ENCODE measurements at places on chromosomes 7 and 10.

DNA sequence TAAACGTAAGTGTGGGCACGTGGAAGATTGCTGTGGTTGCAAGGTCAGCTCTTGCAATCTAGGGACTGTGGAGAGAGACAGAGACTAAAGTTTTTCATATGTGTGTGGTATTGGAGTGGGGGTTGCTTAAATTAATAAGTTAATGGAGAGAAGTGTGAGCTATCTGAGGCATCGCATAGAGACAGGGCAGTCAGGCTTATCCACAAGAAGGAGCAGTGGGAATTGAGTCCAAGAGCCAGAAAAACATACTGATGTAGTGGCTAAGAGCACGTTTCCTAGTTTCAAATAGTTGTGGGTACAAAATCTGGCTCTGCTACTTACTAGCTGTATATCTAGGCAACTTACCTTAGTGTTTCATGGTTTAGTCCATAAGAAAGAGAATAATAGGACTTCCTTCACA lies 65.8 kb downstream of the SORCS3 start:
- DNase-seq = no peak

GRCh38 chr7:131897790-131898165 lies 341.4 kb upstream of the PODXL start:
- no peak for DNase-seq

DNA sequence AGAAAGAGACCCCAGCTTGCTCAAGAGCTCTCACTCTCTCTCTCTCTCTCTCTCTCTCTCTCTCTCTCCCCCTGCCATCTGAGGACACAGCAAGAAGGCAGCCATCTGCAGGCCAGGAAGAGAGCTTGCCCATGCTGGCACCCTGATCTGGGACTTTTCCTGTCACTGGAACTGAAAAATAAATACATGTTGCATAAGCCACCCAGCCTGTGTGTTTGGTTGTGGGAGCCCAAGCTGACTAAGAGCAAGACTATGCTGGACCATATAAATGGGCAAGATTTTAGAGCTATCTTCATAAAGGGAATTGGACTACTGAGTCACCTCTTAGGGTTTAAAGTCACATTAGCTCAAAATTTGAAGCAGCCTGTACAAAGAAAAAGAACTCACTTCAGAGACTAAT lies 98.6 kb downstream of the SLC16A9 start:
- DNase-seq = no peak

- no peak for DNase-seq
Observed at GRCh38 chr7:155994279-155994811, 182.1 kb upstream of the SHH start.

DNA sequence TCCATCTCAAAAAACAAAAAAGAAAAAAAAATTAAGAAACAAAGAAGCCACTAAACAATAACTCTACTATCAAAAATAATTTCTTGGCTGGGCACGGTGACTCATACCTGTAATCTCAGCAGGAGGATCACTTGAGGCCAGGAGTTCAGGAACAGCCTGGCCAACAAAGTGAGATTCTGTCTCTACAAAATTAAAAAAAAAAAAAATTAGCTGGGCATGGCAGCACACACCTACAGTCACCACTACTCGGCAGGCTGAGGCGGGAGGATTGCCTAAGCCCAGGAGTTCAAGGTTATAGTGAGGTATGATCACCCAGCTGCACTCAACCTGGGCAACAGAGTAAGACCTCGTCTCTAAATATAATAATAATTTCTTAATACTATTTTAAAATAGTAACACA lies 69.0 kb downstream of the PARD3 start:
- DNase-seq = no peak

DNA sequence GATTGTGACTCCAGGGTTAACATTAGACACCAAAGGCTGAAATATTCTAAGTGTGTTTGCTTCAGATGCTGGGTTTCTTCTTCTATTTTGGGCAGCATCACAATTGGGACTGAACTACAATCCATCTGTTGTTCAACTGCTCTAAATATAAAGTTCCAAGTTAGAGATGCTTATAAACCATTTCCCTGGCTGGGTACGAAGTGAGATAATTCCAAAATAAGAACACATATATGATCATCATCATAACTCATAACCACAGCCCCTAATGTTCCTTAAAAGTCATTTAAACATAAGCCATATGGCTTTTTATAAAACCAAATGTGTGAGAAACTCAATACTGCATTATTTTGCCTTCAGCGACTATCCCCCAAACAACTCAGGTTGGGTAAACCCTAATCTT lies 28.8 kb downstream of the DNA2 start:
- DNase-seq = no peak

DNA sequence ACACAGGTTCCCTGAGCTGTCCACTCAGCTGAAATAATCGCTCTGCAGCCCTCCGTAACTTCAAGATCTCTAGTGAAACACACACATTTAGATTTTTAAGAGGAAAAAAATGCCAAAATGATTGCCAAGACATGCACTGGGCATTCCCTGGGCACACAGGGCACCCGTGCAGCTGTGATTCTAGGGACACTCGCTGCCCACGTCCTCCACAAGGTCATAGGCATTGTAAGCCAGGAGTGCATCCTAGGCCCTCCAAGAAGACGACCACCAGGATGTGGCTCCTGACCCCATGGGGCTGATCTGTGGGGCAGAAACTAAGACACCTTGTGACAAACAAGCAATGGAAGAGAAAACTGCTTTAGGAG lies 563.3 kb downstream of the PTPRN2 start:
- no peak for DNase-seq

- DNase-seq = no peak
Observed at GRCh38 chr10:42754155-42755027, 28.2 kb upstream of the BMS1 start.

- DNase-seq = no peak
Observed at GRCh38 chr7:95264363-95264891, 59.9 kb downstream of the PON1 start.

DNA sequence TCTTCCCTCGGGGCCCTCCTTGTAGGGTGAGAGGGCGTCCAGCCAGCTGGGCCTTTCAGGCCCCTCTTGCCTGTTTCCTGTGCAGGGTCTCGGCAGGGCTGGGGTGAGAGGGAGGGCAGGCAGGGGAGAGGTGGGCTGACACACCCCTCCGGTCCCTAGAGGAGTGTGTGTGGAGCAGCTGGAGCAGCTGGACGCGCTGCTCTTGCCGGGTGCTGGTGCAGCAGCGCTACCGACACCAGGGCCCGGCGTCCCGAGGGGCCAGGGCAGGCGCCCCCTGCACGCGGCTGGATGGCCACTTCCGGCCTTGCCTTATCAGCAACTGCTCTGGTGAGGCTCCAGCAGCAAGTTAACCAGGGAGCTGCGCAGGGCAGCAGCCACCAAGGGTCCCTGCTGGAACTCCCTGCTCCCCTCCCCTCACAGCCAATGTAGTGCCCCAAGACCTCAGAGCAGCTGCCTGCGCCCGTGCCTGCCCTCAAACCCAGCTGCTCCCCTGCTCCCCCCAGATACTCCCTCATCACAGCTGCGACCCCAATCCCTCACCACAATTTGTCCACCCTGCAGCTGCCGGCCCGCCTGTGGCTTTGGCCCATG lies 15.7 kb upstream of the ZNF862 start:
- no peak for DNase-seq

DNA sequence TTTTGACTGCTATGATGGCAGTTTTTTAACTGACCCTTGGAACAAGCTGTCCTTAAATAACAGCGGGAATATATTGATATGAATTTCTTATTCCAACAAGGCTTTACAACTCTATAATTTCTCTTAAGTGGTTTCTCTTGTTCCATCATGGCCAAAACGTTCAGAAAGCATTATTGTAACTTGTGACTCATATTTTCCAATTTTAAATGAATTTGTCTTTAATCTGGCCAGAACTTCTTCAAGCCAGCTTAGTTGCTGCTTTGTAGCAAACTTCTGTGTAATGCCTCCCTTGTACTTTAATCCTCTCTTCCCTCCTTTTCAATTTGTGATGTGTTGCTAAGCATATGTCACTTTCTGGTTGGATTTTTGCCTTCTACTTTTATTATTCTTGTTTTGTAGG lies 271.9 kb downstream of the KIF20B start:
- DNase-seq = no peak
